Karpas-422 (cell line): ENCODE measurements at places on chromosomes 13 and 19. TPM values are rescaled to one million over a fixed set of nuclear protein-coding genes. Genes with fewer than 3 reads are reported as not detected.

DNA sequence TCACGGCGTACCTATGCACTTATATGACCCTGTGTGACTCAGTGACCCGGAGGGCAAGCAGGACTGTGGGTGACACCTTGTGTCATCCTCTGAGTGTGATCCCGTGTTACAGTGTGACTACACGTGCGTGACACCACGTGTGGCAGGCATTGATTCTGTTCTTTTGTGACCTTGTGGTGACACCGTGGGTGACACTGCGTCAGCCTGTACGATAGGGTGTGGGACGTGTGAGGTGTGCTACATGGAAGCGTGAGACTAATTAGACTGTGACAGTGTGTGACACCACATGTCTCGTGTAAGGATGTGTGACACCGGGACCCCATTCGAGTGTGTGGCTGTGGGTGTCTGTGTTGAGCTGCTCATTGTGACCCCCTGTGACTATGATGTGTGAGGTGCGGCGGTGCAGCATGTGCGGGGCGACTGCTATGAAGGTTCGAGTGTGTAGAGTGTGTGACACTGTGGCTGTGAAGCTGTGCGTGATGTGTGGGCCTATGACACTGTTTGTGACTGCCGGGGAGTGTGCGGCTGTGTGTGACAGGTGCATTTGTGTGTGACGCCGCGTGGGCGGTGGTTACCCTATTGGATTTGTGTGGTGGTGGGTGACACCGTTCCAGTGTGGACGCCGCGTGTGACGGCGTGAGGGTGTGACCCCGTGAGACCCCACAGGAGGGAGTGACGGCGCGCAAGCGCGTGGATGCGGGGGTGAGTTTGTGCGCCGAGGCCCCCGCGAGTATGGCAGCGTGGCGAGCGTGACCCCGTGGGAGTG is 399 bp upstream of the SPTBN4 start:
- DNase-seq = no peak

DNA sequence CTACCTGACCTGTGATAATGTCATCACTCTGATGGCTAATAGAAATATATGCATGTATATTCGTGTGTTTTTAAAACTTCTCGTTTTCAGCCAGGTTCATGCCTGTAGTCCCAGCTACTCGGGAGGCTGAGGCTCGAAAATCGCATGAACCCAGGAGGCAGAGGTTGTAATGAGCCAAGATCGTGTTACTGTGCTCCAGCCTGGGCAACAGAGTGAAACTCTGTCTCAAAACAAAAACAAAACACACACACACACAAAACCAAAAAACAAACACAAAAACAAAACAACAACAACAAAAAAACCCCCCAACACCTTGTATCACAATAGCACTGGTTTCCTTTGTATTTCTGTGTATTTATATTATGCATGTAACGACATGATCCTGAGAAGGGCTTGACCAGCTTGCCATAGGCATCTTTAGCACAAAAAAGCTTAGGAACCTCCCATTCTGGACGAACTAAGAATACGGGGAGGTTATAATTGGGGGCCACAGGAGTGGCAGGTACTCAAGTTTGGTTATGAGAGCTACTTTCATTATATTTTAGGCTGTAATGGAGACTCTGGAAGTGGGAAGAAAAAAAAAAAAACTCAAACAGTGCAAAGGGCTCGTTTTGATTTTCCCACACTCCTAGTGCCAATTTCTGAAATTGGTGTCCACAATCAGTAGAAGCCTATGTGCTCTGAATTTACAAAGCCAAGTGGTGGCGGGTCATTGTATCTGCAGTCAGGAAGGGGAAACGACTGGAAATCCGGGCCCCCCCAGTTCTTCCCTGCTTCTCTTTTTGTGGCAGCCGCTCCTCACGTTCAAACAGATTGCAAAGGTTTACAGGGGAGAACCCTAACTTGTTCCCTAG is 1.2 kb upstream of the ACP7 start:
- DNase-seq = no peak

DNA sequence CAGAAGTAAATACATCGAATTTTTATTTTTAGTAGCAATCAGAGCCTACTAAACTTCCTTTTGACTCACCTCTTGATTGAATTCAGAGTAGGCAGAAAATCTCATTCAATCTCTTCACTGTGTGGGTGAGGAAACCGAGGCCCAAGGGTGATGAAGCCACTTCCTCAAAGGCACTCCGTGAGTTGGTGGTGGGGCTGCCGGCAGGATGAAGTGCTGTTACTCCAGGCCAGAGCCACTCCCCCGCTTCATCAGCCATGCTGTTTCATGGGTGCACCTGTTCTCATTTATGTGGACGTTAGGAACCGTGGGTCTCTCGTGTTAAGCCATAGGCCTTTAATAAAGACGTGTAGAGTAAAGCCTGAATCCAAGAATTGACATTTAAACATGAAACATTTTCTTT is 13.2 kb downstream of the ING1 start:
- peak; percentile 50 for DNase-seq

DNA sequence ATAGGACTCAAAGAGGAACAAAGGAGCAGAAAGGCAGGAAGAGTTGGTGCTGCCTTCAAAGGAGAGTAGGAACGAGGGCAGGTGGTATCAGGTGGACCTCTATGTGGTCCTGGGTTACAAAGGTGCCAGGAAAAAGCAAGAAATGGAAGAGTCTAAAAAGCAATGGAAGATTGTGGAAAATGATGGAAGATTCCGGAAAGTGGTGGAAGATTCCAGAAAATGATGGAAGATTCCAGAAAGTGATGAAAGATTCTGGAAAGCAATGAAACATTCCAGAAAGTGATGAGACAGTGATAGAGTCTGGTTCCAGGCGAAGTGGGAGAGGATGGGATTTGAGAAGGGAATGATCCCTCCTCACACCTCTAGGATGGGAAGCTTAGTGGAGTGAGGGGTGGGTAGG is 55.3 kb downstream of the ZNF557 start:
- DNase-seq = no peak

DNA sequence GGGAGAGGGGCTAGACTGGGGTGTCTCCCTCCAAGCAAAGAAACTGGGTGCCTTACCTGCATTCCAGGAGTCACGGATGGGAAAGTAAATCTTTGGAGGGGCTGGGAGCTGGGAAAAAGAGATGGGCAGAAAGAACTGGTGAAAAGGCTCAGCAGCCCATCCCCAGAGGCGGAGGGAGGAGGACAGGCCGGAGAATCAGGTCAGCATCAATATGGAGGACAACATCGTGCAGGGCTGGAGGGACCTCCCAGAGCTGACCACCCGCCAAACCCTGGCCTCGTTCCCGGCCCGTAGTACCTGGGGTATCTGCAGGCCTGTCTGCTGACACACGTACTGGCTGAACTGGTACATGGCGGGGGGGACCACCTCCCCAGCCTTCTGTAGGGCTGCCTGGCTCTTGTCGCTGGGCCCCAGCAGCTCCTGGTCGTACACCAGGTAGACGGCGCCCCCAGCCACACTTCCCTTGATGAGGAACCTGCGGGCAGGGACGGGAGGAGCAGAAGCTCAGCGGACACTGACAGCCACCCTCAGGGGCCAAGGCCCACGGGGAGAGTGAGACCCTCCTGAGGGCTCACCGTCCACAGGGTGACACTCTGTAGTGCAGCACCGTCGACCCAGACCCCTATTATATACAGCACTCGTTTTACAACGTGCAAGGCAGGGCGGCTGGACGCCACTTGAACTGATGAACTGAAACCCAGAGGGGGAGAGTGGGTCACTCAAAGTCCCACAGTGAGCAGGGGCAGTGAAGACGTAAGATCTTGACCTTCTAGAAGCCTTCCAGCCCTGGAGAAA is 830 bp downstream of the MICOS13 start:
- no peak for DNase-seq

- no peak for DNase-seq
Measured at GRCh38 chr13:103876571-103876970, 810.4 kb upstream of the SLC10A2 start.

- DNase-seq = no peak
Measured at GRCh38 chr13:92136449-92137155, 738.2 kb downstream of the GPC5 start.

- DNase-seq = no peak
Measured at GRCh38 chr13:95100525-95101433, 200.5 kb downstream of the ABCC4 start.

DNA sequence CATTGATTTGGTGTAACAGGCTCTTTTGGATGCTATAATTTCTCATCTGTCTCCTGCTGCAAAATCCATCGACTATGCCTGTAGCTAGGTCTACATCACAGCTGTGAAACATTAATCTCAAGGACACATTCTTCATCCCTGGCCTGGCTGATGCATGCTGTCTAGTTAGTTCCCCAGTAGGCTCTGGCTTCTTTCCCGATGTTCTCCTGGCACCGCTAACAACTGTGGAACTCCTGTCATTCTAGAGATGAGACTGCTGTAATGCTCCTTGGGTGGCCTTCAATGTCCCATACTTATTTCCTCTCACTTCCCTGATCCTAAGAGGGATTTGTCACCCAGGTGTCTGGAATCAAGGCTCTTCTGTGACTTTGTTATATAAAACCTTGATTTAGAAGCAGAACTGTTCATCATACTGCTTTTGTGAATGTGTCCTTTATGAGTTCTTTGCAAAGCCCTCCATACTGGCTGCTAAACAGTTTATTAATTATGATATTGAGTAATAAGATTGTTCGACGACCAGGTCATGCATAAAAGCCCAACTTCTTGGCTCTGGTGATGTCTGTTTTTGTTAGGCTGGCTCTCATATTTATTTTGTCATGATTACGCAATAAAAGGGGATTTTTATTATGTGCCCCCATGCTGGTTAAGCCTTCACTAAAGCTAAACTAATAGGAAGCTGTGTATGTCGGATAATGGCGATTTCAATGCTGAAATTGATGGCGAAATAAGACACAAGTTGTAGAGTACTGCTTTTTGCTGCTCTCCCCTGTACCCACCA is 227.5 kb downstream of the DCT start:
- no peak for DNase-seq

Gene PPP1R37
- total RNA-seq = 8.0 and 21.0 TPM in 2 replicates

Gene ZNF530
- 5.2 and 7.7 TPM in 2 replicates for total RNA-seq

Gene DNAJB1
- 39.7 and 49.0 TPM in 2 replicates for total RNA-seq
